ENCODE measurements at places on chromosomes 2 and 18.

DNA sequence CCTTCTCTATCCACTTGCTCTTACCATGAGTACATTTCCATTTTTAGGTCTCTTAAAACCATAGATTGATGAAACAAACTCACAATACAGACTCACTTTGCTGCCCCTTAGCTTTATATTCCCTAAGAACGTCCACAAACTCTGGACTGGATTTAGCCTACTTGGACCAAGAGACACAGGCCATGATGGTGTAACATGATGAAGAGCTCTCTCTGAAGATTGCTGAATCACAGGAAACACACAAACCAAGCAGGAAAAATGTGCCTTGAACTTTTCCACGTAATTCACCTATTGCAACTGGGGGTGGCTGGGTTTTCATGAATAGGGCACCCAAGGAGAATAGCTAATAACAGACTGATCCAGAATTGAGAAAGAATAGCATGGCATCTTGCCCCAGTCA, 201.7 kb upstream of the RBBP8 start:
- no peak overlapping the region for H3K27ac ChIP-seq
- H3K4me3 ChIP-seq: no peak overlapping the region

DNA sequence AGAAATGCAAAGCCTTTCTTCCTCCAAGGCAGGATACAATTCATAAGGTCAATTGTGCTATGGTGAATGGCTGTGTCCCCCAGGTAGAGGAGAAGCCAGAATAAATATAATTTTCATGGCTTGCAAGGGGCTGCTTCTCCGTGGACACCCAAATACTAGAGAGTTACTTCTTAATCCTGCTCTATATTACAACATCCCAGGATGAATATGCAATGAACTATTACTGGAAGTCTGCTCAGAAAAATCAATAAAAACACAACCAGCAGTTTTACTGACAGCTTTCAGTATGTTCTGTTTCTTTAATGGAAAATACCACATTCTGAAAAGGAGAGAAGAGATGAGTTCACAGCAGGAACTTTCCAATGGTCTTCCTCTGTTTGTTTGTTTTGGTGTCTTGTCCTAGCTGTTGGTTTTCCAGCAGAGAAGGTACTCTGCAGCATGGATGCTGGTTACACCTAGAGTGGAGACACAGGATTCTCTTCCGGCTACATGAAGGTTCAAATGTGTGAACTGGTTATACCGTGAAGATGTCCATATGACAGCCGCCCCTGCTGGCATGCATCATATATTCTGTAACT, 213.0 kb downstream of the PID1 start:
- no peak overlapping the region for H3K27ac ChIP-seq
- H3K36me3 ChIP-seq: no peaks in the 10 kb centered on the region
- no peaks in the 10 kb centered on the region for H3K27me3 ChIP-seq
- no peaks in the 10 kb centered on the region for H3K4me1 ChIP-seq
- DNase-seq: no peak

GRCh38 chr2:72116081-72116533, 31.6 kb downstream of the CYP26B1 start:
- H3K27me3 ChIP-seq: no peaks in the 10 kb centered on the region
- no peak overlapping the region for H3K4me3 ChIP-seq
- H3K4me1 ChIP-seq: no peaks in the 10 kb centered on the region
- H3K36me3 ChIP-seq: no peaks in the 10 kb centered on the region
- H3K27ac ChIP-seq: no peak overlapping the region

DNA sequence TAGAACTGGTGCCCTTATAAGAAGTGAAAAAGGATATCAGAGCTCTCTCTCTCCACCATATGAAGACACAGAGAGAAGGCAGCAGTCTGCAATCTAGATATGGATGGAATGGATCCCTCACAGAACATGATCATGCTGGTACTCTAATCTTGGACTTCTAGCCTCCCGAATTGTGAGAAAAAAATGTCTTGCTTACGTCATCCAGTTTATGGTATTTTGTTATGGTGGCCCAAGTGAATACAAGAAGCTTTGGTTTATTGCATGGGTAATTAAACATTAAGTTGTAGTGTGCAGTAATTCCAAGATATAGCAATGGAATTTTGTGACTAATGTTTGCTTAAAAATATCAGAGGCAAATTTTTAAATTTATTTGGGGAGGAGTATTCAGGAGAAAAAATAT, 1667.4 kb upstream of the SLC39A10 start:
- H3K4me1 ChIP-seq: no peaks in the 10 kb centered on the region
- DNase-seq: no peak
- no peak overlapping the region for H3K4me3 ChIP-seq
- H3K36me3 ChIP-seq: no peaks in the 10 kb centered on the region

DNA sequence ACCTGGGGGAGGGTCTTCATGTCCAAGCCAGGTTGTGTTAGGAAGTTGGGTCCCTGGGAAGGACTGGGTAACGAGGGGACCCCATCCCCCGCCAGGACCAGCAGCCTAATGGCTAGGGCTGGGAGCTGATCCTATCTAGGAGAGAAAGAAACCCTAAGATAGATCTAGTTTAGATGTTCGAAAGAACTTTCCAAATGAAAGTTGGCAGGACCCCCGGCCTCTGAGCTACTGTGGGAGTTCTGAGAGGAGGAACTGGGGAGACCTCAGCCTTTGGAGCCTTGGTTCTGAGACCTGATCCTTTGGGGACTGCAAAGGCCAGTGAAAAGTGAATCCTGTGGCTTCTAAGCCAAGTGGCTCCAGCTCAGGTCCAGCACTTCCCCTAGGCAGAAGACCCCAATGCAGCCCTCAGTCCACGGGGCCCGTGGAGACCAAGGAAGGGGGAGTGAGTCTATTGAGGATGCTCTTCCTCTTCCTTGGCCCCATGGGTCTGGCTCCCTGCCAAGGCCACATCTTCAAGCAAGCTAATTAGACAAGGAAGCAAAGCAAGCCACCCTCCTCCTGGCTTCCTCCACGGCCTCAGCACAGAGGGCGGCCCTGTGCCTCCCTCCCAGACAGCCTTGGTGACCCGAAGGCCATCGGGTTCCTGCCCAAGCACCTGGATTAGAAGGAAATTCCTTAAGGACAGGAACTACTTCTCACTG, 23.5 kb downstream of the CCT7 start:
- H3K27me3 ChIP-seq: no peaks in the 10 kb centered on the region
- no peak for DNase-seq
- peaks cover 11% of the 10 kb centered on the region for H3K36me3 ChIP-seq
- H3K4me3 ChIP-seq: no peak overlapping the region
- no peaks in the 10 kb centered on the region for H3K4me1 ChIP-seq

DNA sequence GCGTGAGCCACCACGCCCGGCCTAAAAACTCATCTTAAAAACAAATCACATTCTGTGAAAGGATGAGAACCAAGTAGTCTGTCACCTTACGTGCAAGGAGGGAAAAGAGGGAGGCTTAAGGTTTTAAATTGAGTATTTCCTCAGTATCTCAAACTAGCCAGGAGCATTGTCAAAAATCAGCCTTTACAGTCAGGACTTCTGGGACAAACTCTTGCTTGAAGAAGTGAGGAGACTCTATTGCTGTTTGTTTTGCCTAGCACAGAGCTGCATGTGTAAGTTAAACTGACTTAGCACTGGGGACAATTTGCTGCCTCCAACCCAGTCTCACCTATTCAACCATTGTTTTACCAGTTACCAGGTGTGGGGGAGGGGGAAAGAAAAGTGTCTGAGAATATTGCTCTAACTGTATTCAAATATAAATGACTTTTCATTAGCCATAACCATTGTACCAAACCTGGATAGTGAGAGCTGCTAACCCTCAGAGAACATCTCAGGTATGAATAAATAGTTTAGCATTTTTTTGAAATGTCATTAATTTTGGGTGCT, 3.6 kb downstream of the INO80D start:
- DNase-seq: no peak
- no peak overlapping the region for H3K27ac ChIP-seq
- peaks cover 41% of the 10 kb centered on the region for H3K4me1 ChIP-seq
- H3K4me3 ChIP-seq: no peak overlapping the region

DNA sequence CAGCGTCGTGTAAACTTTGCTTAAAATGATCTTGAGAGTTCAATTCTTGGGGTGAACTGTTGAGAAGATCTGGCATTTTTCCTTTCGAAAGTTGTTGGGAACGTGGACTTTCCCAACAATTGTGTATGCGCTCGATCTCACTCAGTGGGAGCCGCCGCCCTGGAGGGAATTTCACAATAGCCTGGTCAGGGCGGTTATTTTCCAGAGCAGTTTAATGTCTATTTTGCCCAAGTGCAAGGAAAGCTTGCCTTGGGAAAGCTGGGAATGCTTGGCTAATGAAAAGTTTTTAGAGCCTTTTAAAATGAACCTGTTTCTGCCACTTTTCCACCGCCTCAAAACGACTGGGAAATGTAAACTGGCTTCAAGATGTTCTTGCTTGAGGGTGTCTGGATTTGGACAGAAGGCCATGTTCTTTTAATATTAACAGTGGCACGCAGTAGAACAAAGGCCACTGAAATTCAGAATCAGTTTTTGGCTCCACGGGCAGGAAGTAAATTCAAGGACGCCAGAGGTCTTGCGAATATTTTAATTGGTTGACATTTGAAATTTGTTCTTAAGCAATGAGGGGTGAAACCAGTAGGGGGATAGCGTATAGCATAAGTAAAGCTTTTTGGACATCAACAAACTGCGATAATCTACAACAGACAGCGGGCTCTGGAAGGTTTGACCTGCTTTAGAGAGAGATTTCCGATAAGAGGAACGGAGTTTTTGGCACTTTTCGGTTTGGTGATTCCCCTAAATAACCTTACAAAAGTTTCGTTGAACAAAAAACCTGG, 1.2 kb downstream of the CFLAR start:
- peaks cover 60% of the 10 kb centered on the region for H3K4me1 ChIP-seq
- no peaks in the 10 kb centered on the region for H3K27me3 ChIP-seq
- H3K36me3 ChIP-seq: peaks cover 35% of the 10 kb centered on the region
- H3K4me3 ChIP-seq: peak overlapping the region; percentile 94
- peak overlapping the region; percentile 100 for H3K27ac ChIP-seq
- DNase-seq: peak; percentile 49

DNA sequence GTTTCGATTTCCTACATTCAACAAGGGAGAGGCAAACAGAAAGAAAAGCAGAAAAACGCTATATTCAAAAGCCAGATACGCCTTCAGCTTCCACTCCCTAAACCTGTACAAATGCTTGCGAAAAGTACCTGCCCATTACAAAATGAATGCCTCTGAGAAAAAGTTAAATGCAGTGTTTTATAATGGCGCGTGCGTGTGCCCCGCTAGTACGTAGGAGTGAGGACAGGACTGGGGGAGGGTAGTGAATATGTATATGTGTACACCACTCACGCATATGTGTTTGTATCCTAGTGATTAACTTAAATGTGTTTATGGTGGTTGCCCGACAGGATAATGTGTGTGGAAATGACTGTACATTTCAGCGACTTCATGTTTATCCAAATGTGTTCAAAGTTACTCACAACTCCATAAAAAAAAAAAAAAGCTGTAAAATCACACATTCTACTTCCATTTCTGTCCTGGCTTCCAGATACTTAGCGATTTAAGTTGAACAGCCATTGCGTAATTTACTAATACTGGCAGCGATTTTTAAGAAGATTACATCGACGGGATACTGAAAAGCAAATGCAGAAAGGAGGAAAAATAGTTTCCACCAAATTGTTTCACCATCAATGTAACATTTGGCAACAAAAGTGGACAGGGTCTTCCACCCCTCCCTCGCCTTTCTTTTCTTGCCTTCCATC, 1.3 kb downstream of the NEUROD1 start:
- H3K27ac ChIP-seq: peak overlapping the region; percentile 82
- peaks cover 40% of the 10 kb centered on the region for H3K4me1 ChIP-seq
- peaks cover 9% of the 10 kb centered on the region for H3K36me3 ChIP-seq
- H3K27me3 ChIP-seq: peaks cover 82% of the 10 kb centered on the region
- no peak for DNase-seq
- H3K4me3 ChIP-seq: no peak overlapping the region

- H3K4me3 ChIP-seq: no peak overlapping the region
- no peaks in the 10 kb centered on the region for H3K36me3 ChIP-seq
- H3K27ac ChIP-seq: no peak overlapping the region
- peaks cover 1% of the 10 kb centered on the region for H3K27me3 ChIP-seq
Measured at GRCh38 chr18:76081536-76081935, 413.5 kb downstream of the ZNF516 start.

- H3K27me3 ChIP-seq: no peaks in the 10 kb centered on the region
- no peaks in the 10 kb centered on the region for H3K36me3 ChIP-seq
- no peaks in the 10 kb centered on the region for H3K4me1 ChIP-seq
- no peak overlapping the region for H3K4me3 ChIP-seq
- DNase-seq: no peak
Measured at GRCh38 chr18:8084160-8084559, 517.0 kb downstream of the PTPRM start.

DNA sequence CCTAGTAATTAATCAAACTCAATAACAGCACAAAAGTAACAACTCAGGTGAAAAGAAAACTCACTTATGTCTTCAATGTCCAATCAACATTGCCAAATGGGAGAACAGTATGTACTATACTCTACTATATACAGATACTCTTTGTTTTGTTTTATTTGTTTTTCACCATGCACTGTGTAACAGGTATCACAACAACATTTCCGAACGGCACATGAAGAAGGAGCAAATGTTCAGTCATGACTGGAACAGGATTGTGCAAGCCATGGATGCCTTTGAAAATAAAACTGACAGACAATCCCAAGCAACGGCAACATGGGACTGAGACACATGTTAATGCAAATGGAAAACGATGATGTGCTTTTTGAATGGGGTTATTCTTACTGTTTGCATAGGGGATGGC, 334.9 kb upstream of the THUMPD2 start:
- no peaks in the 10 kb centered on the region for H3K4me1 ChIP-seq
- H3K27ac ChIP-seq: no peak overlapping the region
- H3K36me3 ChIP-seq: no peaks in the 10 kb centered on the region
- DNase-seq: no peak

DNA sequence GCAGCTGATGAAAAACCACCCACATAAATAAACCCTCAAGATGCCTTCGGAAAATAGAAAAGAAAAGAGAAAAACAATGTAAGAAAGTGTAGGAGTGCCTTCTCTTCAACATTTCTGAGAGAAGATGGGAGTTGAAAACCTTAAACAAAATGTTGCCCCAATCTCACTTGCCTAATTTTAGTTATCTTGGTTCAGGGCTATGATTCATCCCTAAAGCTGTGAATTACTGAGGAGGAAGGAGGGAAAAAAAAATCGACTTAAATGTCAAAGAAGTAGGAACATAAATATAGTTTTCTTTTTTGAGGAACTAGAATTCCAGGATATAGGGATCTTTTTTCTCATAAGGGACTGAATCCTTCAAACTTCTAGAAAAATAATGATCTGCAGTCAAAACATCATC, 360.3 kb downstream of the TGIF1 start:
- no peaks in the 10 kb centered on the region for H3K4me1 ChIP-seq
- H3K27ac ChIP-seq: no peak overlapping the region
- no peak for DNase-seq
- no peaks in the 10 kb centered on the region for H3K27me3 ChIP-seq
